ENCODE measurements at places on chromosomes 5 and 9.

- no peak for DNase-seq
Measured at GRCh38 chr5:116135344-116135743, 50.5 kb downstream of the COMMD10 start.

GRCh38 chr5:110512266-110512665 lies 214.2 kb downstream of the TMEM232 start:
- DNase-seq, result no peak

DNA sequence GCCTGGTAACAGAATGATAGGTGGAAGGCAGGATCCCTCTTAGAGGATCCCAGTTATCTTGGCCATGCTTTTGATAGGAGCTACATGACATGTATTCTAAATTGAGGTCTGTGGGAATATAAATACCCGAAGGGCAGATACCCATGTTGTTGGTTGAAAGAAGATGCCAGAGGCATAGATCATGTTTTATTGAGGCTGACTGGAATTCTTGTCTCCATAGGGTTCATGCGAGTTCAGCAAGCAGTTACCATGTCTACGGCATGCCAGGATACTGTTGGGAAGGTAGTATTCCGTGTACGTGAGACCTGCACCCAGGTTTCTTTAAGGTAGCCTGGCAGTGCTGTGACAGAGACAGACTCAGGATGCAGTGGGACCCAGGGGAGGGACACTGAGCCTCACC lies 230.7 kb downstream of the NR3C1 start:
- DNase-seq, result no peak

- DNase-seq, result no peak
Measured at GRCh38 chr5:149881069-149881622, 63.4 kb downstream of the PDE6A start.

- no peak for DNase-seq
Measured at GRCh38 chr5:176359658-176360057, 1.9 kb downstream of the KIAA1191 start.

DNA sequence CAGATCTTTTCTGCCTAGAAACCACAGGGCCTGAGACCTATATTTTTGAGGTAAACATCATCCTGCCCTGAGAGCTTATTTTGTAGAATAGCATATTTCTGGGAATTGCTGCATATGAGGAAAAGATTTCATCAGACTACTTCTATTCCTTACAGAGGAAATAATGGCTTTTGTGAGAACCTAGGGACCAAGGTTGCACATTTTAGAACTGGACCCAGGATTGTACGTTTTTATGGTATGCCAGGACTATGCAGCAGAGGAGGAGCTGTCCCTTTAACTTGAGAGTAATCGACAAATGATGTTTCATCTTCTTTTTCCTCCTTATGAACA lies 2.2 kb upstream of the ALDH1A1 start:
- DNase-seq, result no peak

- no peak for DNase-seq
Measured at GRCh38 chr5:62937661-62938558, 359.3 kb downstream of the LRRC70 start.

DNA sequence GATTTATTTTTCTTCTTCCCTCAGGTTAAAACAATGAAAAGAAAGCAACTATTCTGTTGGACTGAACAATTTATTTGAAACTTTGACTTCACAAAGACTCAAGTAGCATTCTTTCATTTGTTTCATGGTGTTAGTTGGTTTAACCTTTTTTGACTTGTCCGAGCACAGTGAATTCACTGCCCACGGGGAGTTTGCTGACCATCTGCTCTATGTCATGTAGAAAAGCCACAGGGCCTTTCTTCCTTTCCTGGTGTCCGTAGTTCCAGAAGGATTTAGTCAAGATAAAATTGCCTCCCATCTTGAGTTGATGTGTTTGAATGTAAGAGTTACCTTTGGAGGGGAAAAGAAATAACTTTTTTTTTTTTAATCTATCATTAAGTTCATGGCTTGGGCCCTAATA lies 55.1 kb upstream of the ZNF608 start:
- no peak for DNase-seq

DNA sequence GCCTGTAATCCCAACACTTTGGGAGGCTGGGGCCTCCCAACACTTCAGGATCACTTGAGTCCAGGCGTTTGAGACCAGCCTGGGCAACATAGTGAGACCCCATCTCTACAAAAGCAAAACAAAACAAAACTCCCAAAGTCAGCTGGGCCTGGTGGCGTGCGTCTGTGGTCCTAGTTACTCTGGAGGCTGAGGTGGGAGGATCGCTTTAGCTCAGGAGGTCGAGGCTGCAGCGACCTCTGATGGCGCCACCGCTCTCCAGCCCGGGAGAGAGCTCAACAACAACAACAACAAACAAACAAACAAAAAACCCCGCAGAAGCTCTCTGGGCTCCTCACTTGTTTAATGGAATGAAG lies 528 bp downstream of the ACOT12 start:
- DNase-seq, result no peak

- DNase-seq, result no peak
Measured at GRCh38 chr9:116599342-116599884, 87.7 kb upstream of the TRIM32 start.

GRCh38 chr5:164636456-164636855 lies 1131.0 kb downstream of the MAT2B start:
- no peak for DNase-seq

GRCh38 chr9:12183321-12183720 lies 509.9 kb upstream of the TYRP1 start:
- DNase-seq, result no peak

GRCh38 chr9:8570776-8571175 lies 771.2 kb upstream of the DMAC1 start:
- no peak for DNase-seq

DNA sequence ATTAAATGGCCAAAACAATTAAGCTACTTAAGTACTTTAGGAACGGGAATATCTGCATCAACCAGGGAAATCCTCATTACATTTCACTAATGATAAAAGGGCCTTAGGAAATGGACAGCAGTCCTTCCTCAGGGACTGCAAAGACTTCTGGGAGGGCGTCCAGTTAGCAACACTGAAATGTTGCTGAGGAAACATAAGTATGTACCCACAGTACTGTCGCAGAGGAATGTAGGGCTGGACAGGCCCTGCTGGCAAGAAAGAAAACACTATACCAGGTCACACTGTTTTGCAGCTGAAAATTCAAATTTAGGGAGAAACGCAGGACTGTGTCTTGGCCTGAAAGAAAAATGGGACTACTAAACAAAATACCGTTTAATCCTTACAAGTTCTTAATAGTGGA lies 1.3 kb downstream of the C5orf15 start:
- DNase-seq, result no peak

DNA sequence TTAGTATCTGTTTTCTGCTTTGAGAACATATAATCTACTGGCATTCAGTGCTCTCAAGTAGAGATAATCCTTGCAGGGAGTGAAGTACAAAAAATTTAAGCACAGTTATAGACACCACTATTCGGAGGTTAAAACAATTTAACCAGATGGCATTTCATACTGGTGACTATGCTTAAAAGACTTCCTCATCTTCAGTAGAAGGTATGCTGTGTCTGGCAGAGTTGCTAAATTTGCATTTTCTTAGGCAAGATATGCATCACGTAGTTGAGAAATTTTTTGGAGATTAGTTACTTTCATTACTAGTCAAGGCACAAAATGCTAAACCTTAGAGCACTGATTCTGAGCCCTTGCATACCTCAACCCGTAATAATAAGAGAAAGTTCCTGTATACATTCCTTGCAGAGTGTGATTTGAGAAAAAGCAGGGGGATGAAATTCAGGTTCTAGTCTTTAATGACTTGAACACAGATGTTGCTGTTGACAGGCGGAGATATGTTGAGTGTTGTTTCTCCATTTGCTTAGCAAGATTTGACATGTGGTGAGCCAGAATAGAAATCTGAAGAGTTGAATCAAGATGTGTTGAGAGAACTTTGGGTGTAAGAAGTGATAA lies 70.8 kb upstream of the STARD4 start:
- no peak for DNase-seq

DNA sequence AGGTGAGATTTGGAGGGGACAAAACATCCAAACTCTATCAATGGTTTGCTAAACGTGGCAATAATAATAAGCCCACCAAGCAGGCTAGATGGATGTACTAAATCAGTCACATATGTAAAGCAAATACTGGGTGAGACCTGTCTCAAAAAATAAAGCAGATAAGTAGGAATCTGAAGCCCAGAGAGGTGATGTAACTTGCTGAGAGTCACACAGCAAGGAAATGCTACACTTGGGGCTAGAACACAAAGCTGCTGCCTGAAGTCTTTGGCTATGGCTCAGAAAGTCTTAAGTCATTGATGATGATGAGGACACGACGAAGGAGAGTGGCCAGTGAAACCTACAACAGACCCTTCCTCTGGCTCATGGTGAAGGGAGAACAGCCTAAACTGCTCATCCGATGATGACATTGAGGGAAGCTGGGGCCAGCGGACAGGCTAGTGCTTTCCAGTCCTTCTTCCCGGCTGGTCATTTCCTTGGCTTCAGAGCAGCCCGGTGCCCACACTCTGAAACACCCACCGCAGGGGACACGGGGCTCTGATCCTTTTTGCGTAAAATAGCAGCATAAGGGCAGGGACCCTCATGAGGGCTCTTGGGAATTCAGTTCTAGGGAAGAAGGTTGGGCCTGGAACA lies 14.1 kb downstream of the DUSP1 start:
- no peak for DNase-seq

GRCh38 chr9:81878530-81878929 lies 49.7 kb upstream of the SPATA31D4 start:
- no peak for DNase-seq

DNA sequence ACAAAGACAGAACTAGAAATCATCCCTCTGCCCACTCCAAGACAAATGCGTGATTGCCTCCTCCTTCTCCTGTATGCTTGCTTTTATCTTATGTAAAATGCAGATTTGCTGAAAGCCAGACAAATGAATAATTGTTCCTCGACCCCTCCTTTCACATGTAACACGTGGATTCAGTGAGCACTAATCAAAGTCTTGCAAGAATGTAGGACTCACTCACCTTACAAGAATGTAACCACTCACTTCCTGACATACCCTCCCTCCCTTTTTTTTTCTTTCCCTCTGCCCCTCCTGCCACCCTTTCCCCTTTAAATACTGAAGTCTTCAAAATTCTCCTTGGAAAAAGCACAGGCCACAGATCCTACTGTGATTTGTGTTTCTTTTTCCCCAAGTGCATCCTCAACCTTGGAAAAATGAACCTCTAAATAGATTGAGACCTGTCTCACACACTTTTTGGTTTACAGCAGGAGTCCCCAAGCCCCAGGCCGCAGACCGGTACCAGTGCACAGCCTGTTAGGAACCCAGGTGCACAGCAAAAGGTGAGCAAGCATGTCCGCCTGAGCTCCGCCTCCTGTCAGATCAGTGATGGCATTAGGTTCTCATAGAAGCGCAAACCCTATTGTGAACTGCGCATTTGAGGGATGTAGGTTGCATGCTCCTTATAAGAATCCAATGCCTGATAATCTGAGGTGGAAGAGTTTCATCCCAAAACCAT lies 29.4 kb upstream of the HSD17B3 start:
- no peak for DNase-seq
